ENCODE measurements at places on chromosomes 6 and 20.
A peak's percentile ranks its signal among the peaks of the same experiment; 100 is the strongest.

DNA sequence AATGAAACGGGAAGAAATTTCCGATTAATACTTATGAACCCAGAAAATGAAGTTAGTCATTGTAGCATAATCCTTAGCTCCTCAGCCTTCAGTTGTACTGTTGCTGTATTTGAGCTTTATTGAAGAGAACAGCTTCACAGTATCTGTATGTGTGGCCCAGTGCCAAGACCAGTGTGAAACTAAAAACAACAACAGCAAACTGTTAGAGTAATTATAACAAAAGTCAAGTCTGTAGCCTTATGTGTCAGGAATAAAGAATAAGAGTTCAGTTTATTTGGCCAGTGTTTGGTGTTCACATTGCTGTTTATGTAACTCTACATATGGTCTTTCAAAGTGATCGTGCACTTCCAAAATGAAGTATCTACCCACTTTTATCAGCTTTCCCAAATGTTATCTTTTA lies 70.9 kb downstream of the ARID1B start:
- no peak for DNase-seq

DNA sequence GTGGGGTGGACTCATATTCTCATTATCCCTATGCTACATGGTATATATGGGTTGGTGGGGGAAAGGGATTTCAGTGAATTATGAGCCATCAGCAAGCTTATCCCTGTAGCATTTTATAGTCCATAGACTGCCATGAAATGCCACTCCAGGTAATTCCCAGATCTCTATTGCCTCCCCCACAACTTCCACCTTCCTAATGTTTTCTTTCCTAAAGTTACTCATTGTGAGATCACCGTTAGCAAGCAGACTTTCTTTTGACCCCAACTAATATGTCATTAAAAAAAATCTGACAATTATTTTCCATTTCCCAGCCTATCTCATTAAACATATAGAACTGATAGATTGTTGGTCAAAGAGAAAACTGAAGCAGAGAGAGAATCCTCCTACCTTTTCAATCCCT lies 40.7 kb upstream of the TBX18 start:
- DNase-seq: no peak

DNA sequence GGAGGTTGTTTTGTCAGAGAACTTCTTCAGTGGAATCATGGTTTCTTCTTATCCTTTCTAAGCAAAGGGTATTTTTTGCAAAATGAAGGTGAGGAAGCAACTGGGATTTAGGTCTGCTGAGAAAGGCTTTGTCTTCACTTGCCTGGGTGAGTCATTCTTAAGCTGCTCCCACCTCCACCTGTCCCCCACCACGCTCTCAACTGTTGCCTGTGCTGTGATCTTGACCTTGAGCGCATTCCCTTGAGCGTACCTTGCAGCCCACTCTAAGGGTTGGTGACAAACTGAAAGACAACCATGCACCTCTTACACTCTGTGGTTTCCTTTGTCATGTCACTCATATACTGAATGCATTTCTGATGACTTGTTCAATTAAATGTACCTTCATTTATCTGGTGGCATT lies 641.1 kb downstream of the RNF144B start:
- DNase-seq: no peak

GRCh38 chr6:150194195-150194594 lies 51.4 kb downstream of the PPP1R14C start:
- DNase-seq: no peak

- DNase-seq: peak; percentile 90
Observed at GRCh38 chr6:169212897-169213813, 40.5 kb downstream of the THBS2 start.

DNA sequence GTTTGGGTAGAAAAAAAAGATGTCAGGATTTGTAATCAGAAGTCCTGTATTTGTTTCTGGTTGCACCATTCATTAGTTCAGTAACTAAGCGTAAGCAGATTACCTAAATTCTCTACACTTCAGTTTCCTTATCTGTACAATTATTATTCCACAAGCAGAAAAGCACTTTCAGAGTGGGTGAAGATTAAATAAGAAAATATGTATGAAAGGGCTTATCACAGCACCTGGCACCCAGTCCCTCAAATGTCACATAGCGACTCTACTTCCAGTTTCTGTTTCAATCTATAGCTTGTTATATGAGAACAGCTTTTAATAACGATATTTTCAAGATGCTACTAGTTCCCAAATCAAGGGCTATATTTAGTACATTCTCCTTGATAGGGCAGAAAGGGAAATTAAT lies 31.4 kb downstream of the RGS17 start:
- DNase-seq: no peak

GRCh38 chr20:21719592-21720214 lies 14.2 kb downstream of the PAX1 start:
- DNase-seq: peak; percentile 60

DNA sequence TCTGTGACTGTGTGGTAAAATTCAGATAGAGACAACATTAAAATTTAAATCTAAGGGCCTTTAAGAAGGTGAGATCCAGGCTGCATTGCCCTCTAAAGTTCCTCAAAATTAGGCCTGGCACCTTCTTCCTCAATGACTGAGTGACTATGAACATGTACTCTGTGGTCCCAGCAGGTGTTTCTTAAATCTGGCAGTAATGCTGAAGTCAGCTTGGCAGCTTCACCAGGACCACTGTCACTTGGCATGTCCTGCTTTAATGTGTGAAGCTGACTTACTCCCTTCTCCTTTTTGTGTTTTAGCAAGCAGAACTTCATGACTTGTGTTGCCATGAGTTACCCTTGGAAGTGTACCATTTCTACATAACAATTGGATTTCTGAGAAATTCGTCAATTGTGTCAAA lies 141.7 kb downstream of the NKAIN2 start:
- DNase-seq: no peak

- DNase-seq: no peak
Observed at GRCh38 chr6:28333047-28333446, 2.9 kb downstream of the ZSCAN31 start.

DNA sequence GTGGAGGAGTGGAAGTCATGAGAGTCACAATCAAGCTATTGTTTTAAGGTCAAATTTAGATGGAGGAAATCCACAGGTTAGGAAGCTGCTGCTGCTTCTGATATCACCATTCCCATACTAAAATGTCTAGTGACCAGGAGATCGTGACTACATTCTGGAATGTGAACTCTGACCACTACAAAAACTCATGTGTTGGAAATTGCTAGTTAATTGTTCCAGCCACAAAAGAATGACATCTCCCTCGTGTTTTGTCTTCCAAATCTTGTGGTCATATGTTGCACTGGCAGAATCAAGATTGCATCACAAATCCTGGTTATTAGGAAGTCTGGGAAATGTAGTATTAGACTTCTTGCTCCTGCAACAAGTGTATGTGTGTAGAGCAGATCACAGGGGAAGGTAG lies 441.9 kb downstream of the CD109 start:
- DNase-seq: no peak

DNA sequence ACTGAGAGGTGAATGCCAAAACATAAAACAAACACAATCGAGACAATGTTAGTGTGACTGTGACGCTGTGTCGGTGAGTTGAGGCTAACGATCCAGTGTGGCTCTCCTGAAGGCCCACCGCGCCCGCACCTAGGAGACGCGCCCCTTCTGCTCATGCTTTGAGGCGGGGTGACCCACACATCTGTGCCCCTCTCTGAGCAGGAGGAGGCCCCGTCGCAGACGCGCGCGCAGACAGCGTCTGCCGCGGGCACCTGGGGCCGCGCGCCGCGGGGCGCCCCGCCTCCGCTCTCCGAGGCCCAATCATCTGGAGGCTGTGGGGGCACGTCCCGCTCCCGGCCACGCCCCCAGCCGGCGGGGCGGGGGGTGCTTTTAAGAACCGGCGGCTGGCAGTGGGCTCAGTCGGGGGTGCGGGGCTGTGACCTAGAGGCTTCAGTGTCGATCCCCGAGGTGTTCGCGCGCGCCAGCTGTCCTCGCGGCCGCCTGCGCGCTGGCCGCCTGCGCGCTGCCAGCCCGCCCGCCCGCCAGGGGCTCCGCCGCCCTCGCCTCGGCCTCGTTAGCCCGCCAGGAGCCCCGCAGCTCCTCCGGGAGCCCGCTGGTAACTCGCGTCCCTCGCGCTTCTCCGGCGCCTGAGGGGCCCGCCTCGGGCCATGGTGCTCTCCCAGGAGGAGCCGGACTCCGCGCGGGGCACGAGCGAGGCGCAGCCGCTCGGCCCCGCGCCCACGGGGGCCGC lies at the start of gene SLC16A10:
SLC16A10 (plus strand) TSS at position 398 of the 730 bp plus-strand sequence; CDS start at position 648, 250 bp downstream.
- peak; percentile 73 for DNase-seq

- peak; percentile 8 for DNase-seq
Observed at GRCh38 chr6:5541751-5542432, 280.6 kb downstream of the FARS2 start.

- DNase-seq: no peak
Observed at GRCh38 chr6:134035823-134036296, 16.6 kb downstream of the SLC2A12 start.

DNA sequence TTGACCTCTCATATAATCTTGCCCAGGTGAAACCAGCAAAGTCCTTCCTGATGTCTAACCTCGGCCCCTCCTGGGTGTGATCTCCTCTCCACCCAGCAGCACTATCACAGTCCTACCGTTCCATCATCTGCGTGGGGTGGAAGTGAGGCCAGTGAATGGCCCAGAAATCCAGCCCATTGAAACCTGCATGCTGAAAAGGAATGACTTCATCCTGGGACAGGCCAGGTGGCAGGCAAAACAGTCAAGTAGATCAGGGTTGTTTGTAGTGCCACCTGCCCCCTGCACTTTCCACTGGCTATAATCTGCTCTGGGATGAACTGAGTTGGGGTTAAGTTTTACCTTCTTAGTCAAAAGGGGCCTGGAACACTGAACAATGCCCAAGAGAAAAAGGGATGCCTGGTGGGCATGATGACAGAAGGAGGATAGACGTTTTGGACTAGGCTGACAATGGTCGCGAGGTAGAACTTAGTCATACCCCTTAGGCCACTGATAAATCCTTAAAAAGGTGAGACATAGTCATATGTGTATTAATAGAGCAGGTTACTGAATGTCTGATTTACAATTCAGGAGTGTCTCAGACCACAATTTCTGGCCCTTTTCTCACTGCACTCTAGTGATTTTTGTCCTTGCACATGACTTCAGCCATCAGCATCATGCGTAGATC lies 8.1 kb upstream of the HSP90AB1 start:
- no peak for DNase-seq

DNA sequence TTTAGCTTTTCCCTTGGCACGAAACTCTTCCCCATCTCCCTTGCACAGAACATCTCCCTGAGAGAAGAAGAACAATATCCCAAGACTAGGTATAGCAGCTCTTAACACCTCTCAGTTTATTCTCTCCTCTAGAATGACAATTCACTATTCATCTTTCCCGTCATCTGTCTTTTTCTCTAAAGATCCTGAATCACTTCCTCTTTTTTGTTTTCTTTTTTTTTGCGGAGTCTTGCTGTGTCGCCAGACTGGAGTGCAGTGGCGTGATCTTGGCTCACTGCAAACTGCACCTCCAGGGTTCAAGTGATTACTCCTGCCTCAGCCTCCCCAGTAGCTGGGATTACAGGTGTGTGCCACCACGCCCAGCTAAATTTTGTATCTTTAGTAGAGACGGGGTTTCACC lies 574.4 kb upstream of the MAP3K7 start:
- no peak for DNase-seq

- no peak for DNase-seq
Observed at GRCh38 chr6:77366798-77367197, 96.5 kb downstream of the HTR1B start.

DNA sequence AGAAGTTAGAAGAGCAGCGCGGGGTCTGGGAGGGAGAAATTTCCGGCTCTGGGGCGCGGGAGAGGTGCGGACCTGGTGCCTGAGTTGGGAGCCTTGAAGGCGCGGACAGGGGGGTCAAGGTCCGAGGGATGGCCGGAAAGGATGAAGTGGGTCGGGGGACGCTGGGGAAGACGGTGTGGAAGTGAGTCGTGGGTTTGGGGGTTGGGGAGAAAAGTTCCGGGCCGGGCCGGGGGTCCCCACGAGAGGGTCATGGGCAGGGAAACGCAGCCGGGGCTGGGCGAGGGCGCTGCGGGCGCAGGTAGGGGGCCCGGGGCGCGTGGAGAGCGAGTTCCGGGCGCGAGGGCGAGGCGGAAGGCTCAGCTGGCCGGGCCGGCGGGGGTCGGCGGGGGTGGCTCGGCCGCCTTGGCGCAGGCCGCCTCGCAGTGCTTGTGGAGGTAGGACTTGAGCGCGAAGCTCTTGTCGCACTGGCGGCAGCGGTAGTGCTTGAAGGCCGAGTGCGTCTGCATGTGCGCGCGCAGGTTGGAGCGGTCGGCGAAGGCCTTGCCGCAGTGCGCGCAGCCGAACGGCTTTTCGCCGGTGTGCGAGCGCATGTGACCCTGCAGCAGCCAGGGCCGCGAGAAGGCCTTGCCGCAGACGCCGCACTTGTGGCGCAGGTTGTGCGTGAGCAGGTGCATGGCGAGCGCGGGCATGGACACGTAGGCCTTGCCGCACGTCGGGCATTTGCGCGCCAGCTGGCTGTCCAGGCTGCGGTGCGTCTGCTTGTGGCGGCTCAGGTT lies 10.5 kb upstream of the SRXN1 start:
- peak; percentile 19 for DNase-seq

GRCh38 chr6:55443238-55444134 lies 116.2 kb downstream of the GFRAL start:
- no peak for DNase-seq

- no peak for DNase-seq
Observed at GRCh38 chr6:18551228-18551627, 164.1 kb downstream of the RNF144B start.

GRCh38 chr6:38671885-38672467 lies 31.0 kb downstream of the GLO1 start:
- peak; percentile 12 for DNase-seq

GRCh38 chr6:79375635-79376337 lies 141.3 kb upstream of the HMGN3 start:
- DNase-seq: no peak

Data from activated CD4-positive, alpha-beta T cell treated with anti-CD3 and anti-CD28 coated beads, Interleukin-2, amount 50 U/mL, for 48 hours (primary cell).